ENCODE measurements at places on chromosomes 13 and 19.

- no peak for DNase-seq
These were observed 5.5 kb upstream of the ZFP36 start for GRCh38 chr19:39401070-39401548.

DNA sequence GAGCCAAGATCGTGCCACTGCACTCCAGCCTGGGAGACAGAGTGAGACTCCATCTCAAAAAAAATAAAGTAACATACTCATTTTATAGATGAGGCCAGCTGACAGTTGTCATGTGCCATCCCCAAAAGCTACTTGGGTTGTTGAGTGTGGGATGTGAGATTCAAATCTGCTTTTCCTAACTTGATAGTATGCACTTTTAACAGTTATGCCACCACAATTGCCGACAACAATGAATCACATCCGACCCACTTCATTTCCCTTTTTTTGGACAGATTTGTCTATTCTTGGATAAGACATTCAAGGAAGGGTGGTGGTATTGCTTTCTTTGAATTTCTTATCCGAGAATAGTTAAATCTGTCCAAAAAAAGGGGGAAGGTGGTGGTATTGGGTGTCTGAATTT, 16.3 kb upstream of the DNMT1 start:
- DNase-seq = no peak

DNA sequence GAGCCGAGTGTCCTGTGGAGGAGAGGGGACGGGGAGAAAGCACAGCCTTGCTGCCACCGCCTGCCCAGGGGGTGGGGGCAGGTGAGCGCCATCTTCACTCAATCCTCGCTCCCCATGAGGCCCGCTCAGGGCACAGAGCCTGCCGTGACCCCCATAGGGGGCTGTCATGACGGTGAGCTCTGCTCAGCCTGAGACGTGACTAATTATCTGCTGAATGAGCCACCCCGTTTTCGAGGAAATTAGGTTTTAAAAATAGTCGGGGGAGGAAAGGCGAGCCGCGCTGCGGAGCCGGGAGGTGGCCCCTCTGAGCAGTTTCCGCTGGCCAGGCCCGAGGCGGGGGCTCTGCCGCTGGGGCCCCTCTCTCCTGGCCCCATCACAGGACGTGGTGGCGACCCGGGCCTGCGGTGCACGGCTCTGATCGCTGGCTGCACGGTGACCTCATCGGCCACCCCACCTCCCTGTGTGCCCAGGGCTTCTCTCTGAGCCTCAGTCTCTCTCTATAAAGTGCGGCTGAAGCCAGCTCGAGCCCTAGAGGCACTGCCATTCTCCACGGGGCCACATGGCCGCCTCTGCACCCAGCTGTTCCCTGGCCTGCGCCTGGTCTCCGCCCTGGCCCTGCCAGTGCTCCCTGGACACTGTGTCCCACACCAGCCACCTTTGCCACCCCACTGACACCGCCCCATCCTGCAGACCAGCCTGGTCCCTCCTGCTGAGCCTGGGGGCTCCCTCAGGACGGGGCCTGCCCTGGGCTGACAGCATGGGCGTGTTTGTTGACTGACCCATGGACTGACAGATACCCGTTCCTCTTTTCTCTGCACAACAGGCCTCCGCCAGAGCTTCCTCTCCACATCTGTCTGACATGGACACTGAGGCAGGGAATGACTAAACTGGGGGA, 28.3 kb downstream of the PIP5K1C start:
- DNase-seq = peak; percentile 37

GRCh38 chr13:50914176-50914700, 4.6 kb downstream of the RNASEH2B start:
- no peak for DNase-seq

DNA sequence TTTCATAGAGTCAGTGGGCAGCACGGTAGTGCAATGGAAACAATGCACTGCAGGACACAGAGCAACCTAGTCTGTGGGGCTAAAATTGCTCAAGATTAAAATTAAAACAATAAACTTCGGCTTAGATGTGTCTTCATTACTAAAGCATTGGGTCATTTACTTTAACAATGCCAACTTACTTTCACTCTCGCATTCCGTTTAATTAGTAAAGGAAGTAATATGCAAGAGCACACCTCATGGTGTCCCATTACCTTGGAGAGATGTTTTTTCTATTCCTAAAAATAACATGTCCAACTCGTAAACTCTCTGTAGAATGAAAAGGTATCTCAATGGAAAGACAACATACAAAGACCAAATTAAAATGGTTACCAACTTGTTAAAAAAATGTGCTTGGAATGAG, 738.4 kb downstream of the PCDH17 start:
- no peak for DNase-seq

GRCh38 chr19:32200312-32201038, 144.9 kb upstream of the ZNF507 start:
- DNase-seq = no peak

DNA sequence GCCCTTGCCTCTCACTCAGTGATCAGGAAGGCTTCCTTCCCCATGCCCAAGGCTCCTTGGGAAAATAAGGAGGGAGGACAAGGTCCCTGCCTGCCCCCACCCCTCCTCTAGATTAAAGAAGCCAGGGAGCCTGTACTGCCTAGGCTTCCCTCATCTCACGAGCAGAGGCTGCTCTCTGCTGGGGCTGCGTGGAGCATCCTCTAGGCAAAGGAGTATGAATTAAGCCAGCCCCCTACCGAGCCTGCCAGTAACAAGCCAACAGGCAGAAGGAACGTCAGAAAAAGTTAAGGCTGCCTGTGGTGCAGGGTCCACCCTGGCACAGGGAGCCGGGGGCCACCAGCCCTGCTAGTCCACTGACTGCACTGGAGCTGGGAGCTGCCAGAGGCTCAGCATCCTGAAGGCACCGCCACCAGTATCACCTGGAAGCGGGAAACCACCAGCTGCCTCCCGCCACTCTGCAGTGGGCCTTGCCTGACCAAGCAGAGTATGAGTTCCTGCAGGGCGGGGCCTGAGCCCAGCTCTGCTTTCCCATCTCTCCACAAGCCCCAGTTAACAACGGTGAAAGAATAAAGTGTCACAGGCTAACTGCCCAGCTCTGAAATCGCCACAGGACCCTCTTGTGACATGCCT, 6.8 kb downstream of the NAPA start:
- DNase-seq = no peak

DNA sequence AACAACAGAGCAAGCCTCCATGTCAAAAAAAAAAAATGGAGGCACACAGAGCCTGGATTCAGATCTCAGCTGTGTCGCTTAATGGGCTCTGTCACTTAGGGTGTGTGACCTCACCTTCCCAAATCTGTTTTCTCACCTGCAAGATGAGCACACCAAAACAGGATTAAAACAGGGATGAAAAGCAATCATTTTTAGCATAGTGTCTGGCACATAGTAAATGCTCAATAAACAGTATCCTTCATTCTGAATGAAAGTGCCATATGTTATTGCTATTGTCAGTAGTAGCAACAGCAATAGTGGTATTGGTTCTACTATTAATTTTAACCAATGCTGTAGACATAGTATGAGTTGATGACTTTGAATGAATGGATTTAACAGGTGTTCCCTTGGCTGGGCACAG, 23.3 kb downstream of the SAMD4B start:
- no peak for DNase-seq

DNA sequence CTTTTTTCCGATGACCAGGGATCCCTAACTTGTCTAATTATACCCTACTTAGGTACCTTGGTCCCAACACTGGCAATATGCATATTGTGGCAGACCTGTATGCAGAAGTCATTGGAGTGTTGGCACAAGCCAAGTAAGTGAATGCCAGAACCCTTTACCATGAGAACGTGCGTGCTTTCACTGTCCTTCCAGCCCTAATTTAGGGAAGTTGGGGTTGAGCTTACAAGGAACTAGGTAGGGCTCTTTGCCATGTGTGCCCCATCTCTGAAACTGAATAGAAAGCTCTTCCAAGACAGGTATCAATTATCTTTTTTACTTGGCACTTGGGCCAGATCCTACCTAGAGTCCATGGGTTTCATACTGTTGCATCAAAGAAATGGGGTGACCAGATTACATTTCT, 93.2 kb downstream of the FRY start:
- no peak for DNase-seq

DNA sequence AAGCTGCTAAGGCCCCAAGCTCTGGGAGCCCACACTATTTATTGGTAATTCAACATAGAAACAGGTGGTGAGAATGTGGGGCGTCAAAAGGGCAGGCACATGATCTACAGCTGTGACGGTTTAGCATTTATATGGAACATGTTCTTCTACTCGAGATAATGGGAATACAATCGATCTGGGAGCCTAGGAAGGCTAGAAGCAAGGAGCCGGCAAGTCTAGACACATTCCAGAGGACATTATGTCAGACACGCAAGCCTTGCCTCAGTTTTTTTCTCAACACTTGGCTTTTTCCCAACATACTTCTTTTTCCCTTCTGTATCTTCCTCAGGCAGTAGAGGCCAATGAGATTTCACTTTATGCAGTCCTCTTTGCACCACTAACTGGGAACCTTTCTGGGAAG, 315.7 kb upstream of the SLITRK5 start:
- no peak for DNase-seq

- DNase-seq = peak; percentile 23
These were observed 547 bp downstream of the ABCC4 start for GRCh38 chr13:95300625-95301182.

- DNase-seq = no peak
These were observed 775.3 kb downstream of the UQCRFS1 start for GRCh38 chr19:28437390-28438346.

DNA sequence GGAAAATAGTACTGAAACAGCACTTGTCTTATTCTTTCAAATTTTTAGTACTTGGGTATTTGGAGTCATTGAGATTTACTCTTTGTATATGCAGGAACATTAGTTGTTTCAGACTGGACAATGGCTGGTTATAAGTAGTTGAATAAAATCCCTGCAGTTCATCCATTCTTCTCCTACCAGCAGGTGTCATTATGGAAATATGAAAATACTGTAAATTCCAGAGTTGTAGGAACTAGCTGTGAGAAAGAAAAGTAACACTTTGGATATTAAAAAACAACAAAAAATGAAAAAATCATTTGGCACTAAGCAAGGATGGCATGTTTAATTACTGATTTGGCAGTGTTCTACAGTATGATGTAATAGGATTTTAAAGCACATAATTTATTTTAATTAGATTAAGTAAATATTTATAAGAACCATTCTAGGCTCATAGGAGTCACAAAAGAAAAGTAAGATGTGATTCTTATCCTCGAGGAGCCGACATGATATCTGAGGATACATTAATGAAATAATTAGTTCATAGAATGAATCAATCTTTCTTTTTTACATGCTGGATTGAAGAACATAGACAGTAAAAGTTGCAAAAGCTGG, 155.3 kb downstream of the KCNRG start:
- DNase-seq = no peak

- peak; percentile 32 for DNase-seq
These were observed 88.4 kb upstream of the ZNF492 start for GRCh38 chr19:22545751-22546150.

- no peak for DNase-seq
These were observed 652.1 kb upstream of the GPC6 start for GRCh38 chr13:92574499-92574898.

DNA sequence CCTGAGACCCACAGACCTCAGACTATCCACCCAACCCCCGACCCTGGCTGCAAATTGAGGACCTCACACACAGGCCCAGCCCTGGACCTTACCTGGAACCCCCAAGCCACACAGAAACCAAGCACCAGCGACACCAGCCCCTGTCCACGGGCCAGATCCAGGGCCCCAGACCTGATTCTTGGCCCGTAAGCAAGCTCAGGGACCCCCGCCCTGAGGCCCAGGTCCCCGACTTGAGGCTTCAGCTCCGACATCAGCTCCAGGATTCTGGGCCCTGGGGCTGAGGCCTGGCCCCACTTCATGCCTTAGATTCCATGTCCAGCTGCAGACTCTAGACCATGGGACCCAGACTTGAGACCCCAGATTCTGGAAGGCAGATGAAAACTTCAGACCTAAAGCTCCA, 6.3 kb downstream of the TTYH1 start:
- no peak for DNase-seq

GRCh38 chr19:3315676-3315973, 50.8 kb upstream of the NFIC start:
- DNase-seq = no peak
